ENCODE measurements at places on chromosomes 2 and 18. TPM values are rescaled to one million over a fixed set of nuclear protein-coding genes. Genes with fewer than 3 reads are reported as not detected.

DNA sequence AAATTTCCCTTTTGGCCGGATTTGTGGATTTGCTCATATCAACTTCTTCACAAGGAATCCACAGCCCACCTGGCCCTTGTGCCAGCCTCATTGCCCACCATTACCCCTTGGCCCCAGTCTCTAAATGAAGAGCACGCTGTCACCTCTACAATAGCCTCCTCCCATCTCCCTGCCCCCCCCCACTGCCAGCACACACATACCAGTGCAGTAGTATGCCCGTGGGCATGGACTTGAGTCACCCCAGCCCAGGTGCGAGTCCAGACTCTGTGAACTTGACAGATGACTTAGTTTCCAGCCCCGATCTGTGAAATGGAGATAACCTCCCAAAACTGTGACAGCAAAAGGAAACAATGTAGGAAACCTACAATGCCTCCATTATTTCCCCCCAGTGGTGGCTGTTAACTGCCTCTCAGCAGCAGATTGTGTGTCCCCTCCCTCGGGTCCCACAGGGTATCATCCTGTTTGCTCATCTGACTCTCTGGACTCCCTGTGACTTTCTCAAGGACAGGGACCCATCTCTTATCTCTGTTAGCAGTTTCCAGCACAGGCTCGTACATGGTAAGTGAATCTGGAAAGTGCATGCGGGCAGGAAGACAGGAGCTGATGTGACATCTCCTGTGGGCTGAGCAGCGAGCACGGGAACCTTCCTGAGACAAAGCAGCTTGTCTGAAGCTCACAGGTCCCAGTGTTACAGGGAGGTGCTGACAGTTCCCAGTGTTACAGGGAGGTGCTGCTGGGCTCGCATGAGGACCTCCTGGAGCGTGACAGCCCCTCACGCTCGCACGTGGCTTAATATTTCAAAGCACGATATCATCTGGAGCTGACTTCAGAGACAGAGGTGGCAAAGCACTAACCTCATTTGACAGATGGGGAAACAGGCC is 4.2 kb upstream of the TMEM185B start:
- H3K27ac ChIP-seq = no peak overlapping the region
- no peak for DNase-seq
- no peaks in the 10 kb centered on the region for H3K36me3 ChIP-seq
- no peaks in the 10 kb centered on the region for H3K27me3 ChIP-seq
- peaks cover 4% of the 10 kb centered on the region for H3K4me1 ChIP-seq

DNA sequence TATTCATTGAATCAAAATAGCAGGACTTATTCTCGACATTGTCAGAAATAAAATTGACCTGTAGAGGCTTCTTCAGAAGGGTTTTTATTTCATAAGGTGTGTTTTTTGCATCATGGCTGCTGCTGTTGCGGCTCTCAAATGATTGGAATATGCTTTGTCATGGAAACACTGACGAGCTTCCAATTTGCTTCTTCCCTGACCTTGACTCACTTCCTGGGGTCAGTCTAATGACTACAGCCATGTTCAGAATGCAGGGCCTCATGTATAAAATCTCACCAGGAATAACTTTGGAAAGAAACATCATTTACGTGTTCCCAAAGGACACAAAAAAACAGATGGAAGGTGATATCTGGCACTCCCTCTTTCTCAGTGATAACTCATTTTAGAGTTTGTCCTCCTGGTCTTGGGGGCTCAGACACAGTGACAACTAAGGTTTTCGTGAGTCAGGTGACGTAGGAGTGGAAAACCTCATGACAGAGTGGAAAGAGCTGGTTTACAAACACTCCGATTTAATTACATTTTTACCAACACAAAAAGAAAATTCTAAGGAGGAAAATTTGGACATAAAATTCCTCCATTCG is 467.0 kb upstream of the RAB12 start:
- H3K36me3 ChIP-seq = no peaks in the 10 kb centered on the region
- peak; percentile 59 for DNase-seq
- H3K27me3 ChIP-seq = no peaks in the 10 kb centered on the region
- H3K27ac ChIP-seq = peak overlapping the region; percentile 59

- no peaks in the 10 kb centered on the region for H3K36me3 ChIP-seq
- no peak overlapping the region for H3K4me3 ChIP-seq
- no peaks in the 10 kb centered on the region for H3K27me3 ChIP-seq
- H3K4me1 ChIP-seq = peaks cover 12% of the 10 kb centered on the region
- DNase-seq = peak; percentile 89
These were observed 92.6 kb upstream of the KCNE4 start for GRCh38 chr2:222959358-222959757.

GRCh38 chr2:26299471-26300101 is 46.4 kb upstream of the SELENOI start:
- H3K36me3 ChIP-seq = no peaks in the 10 kb centered on the region
- H3K4me1 ChIP-seq = peaks cover 19% of the 10 kb centered on the region
- DNase-seq = peak; percentile 53
- H3K27me3 ChIP-seq = no peaks in the 10 kb centered on the region
- peak overlapping the region; percentile 62 for H3K4me3 ChIP-seq

GRCh38 chr18:14974576-14974975 is 226.6 kb downstream of the ANKRD30B start:
- no peaks in the 10 kb centered on the region for H3K4me1 ChIP-seq
- no peak overlapping the region for H3K4me3 ChIP-seq
- H3K27ac ChIP-seq = no peak overlapping the region
- no peaks in the 10 kb centered on the region for H3K27me3 ChIP-seq
- DNase-seq = no peak
- H3K36me3 ChIP-seq = no peaks in the 10 kb centered on the region

DNA sequence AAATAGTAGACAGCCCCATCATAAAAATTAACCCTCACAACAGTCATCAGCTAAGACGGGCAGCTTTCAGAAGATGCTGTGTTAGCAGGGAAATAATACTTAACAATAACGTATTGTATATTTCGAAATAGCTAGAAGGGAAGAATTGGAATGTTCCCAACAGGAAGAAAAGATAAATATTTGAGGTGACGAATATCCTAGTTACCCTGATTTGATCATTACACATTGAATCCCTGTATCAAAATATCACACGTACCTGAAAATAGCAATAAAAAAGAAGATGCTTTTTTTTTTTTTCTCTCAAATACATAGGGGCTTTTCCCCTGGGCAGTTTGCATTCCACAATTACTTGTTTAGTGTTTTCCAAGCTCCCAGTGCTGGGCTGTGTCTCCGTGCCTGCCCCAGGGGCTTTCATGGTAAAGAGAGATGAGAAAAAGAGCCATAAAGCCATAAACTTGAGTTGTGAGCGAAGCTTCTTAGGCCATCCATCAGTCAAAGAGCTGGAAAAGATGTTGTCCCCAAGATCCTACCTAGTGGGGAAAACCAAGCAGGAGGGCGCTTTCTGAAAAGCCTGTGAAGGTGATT is 183.0 kb upstream of the REV1 start:
- H3K4me3 ChIP-seq = no peak overlapping the region
- H3K36me3 ChIP-seq = no peaks in the 10 kb centered on the region
- H3K27ac ChIP-seq = no peak overlapping the region
- no peak for DNase-seq

DNA sequence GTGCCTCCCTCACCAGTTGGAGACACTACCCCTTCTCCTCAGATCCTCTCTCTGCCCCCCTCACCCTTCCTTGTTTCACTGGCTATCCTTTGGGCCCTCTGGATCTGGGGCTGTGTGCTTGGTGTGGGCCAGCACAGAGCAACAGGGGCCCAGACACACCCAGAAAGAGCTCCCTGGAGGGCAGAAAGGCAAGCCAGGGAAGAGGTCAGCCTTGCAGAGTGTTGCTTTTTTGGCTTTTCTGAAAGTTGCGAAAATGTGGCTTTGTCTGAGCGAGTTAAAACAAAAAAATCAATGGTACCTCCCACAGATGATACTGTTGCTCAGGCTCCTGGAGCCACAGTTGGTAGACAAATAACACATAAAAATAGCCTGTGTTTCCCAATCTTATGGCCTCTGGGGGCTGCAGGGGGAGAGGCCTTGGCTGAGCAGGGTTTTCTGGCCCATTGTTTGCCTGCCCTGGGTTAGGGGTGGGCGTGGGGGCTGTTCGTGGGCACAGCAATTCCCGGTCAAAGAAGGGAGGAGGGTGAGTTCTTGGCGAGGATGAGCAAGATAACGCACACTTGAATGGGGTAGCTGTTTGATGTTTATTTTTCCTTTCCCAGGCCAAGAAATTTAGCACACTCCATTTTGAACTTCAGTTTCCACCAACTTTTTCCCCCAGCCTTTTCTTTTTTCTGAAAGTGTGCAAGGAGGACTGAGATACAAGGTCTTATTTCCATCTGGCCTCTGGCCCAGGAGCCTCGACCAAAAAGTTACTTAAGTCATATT is 167.0 kb upstream of the HAAO start:
- H3K27me3 ChIP-seq = no peaks in the 10 kb centered on the region
- H3K4me3 ChIP-seq = no peak overlapping the region
- no peak overlapping the region for H3K27ac ChIP-seq
- no peak for DNase-seq

- H3K27ac ChIP-seq = no peak overlapping the region
- H3K4me3 ChIP-seq = no peak overlapping the region
- no peaks in the 10 kb centered on the region for H3K27me3 ChIP-seq
- H3K36me3 ChIP-seq = peaks cover 7% of the 10 kb centered on the region
- no peaks in the 10 kb centered on the region for H3K4me1 ChIP-seq
These were observed 31.2 kb downstream of the GPC1 start for GRCh38 chr2:240466579-240467148.

DNA sequence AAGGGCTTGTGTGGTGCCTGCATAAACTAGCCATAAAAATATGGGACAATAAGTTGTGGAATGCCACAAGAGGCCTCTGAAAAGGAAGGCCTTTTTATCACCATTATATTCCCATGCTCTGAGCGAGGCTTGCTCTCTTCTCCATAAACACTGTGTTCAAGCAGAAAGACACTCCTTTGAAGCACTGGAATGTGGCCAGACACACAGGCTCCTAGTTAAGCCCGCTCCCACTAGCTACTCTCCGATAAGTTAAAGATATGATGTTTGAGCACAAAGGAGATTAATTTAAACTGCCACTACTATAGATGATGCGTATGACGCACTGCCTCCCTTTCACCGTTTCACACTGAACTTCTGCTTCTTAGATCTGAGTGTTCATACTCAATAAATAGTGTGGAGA is 188.7 kb upstream of the TWIST2 start:
- H3K27me3 ChIP-seq = no peaks in the 10 kb centered on the region
- no peaks in the 10 kb centered on the region for H3K4me1 ChIP-seq
- H3K27ac ChIP-seq = no peak overlapping the region
- no peak for DNase-seq
- H3K36me3 ChIP-seq = no peaks in the 10 kb centered on the region

GRCh38 chr2:177124371-177124770 is 88.2 kb upstream of the HNRNPA3 start:
- H3K27me3 ChIP-seq = no peaks in the 10 kb centered on the region
- no peak for DNase-seq
- no peak overlapping the region for H3K27ac ChIP-seq
- H3K4me1 ChIP-seq = no peaks in the 10 kb centered on the region

DNA sequence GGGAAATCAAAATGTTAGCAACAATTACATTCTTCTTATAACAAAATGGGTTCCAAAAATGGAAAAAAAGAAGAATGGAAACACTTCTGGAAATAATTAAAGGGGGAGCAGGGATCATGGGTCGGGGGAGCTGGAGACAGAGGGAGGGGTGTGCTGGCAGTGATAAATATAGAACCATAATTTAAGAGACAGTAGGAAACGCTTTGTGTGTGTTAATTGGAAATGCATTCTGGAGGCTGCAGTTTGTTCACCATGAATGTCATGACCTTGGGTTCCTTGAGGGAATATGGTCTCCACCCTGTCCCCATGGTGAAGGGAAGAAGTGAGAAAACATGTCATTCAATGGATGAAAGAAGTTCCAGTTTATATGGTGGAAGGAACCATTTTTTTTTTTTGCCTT is 540.7 kb downstream of the TNS1 start:
- DNase-seq = no peak
- peaks cover 13% of the 10 kb centered on the region for H3K4me1 ChIP-seq
- H3K36me3 ChIP-seq = no peaks in the 10 kb centered on the region
- no peak overlapping the region for H3K4me3 ChIP-seq
- no peaks in the 10 kb centered on the region for H3K27me3 ChIP-seq

DNA sequence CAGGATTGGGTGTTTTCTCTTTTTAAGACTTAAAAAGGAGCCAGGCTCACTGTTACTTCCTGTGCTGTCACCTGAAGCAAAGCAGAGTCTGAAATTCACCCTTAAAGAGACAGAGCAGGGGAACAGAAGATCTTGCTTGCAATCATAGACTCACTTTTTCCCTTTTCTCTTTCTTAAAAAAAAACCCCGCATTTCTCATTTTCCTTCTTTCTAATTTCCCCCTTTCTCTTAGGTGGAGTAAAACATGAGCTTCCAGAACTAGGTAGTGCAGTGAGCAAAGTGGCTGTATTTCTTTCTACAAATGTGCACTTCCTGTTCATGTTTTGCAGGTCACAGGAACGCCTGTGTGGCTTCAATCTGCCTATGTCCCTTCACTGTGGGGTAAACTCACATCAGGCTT is 381.2 kb downstream of the LPIN1 start:
- no peaks in the 10 kb centered on the region for H3K27me3 ChIP-seq
- no peak overlapping the region for H3K27ac ChIP-seq
- no peaks in the 10 kb centered on the region for H3K36me3 ChIP-seq
- peaks cover 4% of the 10 kb centered on the region for H3K4me1 ChIP-seq
- no peak for DNase-seq
- H3K4me3 ChIP-seq = no peak overlapping the region

DNA sequence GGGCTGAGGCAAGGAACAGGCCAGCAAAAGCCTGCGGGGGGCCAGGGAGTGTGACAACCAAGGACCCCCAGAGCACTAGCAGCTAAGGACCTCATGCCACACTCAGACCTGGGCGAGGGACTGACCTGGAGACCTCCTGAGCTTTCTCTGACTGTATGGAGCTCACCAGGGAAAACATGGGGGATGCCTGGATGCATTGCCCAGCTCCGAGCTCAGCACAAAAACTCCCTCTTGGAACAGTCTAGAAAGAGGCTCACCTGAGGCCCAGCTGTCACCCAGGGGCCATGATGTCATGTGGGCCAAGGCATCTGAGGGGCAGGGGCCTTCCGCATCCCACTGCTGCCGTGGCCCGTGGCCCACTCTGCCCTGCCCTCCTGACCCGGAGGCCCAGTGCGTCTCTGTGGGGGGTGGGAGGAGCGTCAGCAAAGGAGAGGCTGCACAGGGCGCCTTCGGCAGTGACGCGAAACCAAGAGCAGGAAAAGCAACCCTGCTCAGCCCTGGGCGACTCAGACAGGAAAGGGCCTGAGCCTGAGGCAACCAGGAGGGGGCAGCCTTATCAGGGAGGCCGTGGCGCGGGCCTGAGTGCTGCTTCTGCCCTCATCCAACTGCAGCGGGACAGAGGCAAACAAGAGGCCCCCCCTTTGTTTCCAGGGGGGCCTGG is 57.3 kb upstream of the ALPP start:
- no peaks in the 10 kb centered on the region for H3K36me3 ChIP-seq
- no peaks in the 10 kb centered on the region for H3K27me3 ChIP-seq
- no peak overlapping the region for H3K27ac ChIP-seq
- H3K4me1 ChIP-seq = peaks cover 3% of the 10 kb centered on the region
- no peak overlapping the region for H3K4me3 ChIP-seq

PCARE gene
- total RNA-seq = not detected

CYTIP gene
- 0.16 TPM for total RNA-seq

CELF4 gene
- not detected for total RNA-seq

CXCR1 gene
- total RNA-seq = not detected

Measured in astrocyte (in vitro differentiated cells and primary cell).